ENCODE measurements at places on chromosomes 12 and 14. TPM values are rescaled to one million over a fixed set of nuclear protein-coding genes. Genes with fewer than 3 reads are reported as not detected.

DNA sequence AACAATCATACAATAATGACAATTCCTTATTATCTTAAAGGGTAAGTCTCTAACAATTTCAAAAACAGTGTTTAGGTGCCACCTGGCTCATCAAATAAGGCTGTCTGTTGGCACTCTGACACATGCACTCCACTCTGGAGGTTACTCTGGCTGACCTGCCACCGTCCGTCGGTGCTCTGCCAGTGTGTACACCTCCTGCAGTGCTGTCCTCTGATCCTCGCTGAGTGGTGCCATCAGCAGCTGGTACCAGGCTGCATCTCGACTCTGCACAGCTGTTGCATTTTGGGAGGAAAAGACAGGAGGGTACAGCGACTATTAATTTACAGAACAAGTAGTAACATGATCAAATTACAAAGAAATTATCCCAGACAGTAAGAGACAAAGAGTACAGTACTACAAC is 63.9 kb downstream of the IPO8 start:
- no peak for DNase-seq

DNA sequence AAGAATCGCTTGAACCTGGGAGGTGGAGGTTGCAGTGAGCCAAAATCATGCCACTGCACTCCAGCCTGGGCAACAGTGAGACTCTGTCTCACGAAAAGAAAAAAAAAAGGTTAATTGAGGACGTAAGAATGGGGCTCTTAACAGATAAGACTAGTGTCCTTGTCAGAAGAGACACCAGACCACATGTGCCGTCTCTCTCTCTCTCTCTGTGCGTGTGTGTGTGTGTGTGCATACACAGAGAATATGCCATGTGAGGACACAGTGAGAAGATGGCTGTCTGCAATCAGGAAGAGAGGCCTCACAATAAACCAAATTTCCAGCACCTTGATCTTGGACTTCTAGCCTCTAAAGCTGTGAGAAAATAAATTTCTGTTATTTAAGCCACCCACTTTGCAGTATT is 11.7 kb upstream of the ERC1 start:
- no peak for DNase-seq

DNA sequence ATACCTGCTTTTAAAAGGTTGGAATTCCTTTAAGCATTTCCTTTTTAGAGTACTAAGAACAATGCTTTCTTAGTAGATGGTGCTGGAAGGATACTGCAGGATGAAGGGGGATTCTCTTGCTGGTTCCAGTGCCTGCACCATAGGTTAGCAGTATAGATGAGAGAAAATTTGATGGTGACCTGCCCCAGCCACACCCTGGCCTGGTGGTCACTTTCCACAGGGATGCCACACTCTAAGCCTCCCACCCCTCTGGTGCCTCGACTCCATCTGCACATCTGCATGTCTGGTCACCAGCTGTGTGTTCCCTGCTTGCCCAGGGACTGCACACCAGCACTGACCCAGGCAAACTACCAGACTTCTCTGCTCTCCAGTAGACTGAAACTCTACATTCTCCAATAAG is 19.1 kb downstream of the SLC2A3 start:
- DNase-seq: no peak

DNA sequence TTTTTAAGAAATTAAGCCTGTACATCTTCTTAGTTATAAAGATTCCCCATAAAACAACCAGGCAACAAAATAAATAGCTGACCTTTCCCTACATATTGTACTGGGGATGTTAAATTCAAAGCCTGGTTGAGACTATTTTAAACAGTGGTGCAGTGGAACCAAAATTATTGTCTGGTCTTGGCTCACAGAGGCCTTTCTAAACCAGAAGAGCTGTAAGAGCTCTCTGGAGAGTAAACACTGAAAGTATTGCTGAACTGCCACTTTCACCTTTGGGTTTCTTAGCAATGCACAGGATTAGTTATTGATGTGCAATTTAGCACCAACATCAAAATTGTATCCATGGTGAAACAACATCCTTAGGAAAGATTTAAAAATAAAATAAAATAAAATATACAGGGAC is 20.6 kb downstream of the RACGAP1 start:
- no peak for DNase-seq

DNA sequence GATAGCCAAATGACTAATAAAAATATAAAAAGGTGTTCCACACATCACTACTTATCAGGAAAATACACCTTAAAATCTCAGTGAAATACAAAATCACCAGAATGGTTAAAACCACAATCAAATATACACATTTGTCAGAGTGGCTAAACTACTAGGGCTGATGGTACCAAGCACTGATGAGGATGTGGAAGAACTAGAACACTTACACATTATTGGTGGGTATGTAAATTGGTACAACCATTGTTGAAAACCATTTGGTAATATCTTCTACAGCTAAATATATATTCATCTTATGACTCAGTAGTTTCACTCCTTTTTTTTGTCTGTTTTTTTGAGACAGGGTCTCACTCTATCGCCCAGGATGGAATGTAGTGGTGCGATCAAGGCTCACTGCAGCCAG is 48.5 kb upstream of the TTC7B start:
- DNase-seq: no peak

DNA sequence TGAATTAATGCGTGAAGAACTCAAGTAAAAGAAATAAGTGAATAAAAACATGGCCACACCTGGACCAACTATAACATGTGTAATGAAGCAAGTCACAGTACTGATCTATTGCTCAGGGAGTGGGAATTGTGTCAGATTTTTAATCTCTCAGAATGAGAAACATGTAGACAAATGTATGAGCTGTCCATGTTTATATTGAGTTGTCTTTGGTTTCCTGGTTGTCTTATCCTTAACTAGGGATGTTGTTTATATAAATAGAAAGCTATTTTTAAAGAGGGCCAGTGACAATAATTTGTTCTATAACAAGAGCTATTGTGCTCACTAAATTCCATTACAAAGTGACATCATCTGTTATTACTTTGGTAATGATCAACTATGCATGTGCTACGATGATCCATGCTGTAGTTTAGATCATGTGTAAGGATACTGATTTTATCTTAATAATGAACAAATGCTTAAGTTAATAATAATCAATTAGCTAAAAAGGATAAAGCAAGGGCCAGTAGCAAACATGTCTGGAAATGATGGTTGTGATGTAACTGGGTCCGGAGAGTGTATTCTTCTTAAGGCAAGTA is 91.3 kb upstream of the RTL1 start:
- DNase-seq: no peak

GRCh38 chr12:122866950-122867607 is 28.8 kb downstream of the VPS37B start:
- DNase-seq: no peak

DNA sequence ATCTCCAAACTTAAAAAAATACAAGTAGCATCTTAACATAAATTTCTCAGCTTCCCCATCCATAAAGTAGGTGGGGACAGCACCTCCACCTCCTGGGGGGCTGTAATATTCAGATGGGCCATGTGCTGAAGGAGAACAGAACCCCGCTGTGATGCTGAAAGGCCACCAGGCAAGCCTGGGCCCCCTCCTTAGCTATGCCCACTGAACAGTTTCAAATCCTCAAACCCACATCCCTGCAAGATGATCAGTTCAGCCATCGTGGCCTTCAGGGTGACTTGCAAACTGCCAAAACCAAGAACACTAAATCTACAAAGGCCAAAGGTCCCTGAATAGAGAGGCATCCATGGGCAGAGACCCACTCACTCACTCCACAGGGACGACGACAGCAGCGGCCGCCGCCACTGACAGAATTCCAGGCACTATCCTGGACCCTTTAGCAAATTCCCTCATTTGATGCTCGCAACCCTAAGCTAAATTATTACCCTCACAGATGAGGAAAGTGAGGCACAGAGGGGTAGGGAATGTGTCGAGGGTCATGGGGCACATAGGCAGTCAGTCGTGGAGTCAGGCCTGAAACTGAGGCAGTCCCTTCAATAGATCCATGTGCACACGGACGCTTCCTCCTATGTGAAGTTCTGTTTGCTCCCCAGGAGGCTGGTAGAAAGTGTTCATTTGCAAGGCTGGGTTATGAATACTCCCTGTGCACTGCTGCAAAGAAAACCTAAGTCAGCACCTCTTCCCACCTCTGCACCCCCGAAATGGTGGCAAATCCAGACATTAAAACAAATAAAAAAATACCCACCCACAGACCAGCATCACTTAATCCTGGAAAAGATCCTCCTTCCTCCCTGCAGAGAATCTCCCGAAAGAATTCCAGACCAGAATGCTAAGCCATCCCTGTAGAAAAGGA is 5.9 kb downstream of the ITPK1 start:
- no peak for DNase-seq

- DNase-seq: no peak
Observed at GRCh38 chr14:89418976-89419375, 1.9 kb upstream of the FOXN3 start.

DNA sequence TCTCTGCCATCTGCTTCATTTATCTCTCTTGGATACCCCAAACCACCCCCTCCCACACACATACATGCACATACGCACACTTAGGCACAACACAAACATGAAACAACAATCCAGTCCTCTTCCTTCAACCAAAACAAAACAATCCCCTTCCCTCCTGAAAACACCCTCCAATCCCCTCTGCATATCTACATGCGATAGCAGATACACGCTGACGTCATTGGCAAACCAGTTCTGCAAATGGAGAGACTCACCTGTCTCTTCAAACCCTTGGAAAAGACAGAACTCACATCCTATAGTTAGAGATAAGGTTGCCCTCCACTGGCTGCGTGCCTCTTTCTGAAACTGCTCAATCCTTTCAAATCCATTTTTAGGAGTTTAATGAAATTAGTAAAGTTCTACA is 37.2 kb upstream of the RMST start:
- DNase-seq: no peak

DNA sequence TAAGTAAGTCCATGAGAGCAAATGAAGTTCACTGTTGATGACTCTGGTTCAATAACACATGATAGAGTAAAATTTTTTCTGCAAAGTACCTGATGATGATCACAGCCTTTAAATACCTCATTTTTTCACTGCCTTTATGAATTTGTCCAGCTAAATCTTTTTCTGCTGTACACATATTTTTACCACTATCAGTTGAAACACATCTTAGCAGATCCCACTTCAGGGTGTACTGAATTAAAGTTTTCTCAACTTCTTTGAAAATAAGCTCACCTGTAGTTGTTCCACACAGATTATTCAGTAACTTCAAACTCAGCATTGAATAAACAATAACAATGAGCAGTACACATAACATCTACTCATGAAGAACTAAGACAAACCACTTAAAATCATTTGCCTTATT is 385.9 kb downstream of the NELL2 start:
- DNase-seq: no peak

MUCL1 gene
- not detected for total RNA-seq

GRCh38 chr12:128235635-128236417 is 31.1 kb upstream of the TMEM132C start:
- DNase-seq: no peak

- no peak for DNase-seq
Observed at GRCh38 chr12:104637604-104638003, 180.9 kb downstream of the CHST11 start.

DNA sequence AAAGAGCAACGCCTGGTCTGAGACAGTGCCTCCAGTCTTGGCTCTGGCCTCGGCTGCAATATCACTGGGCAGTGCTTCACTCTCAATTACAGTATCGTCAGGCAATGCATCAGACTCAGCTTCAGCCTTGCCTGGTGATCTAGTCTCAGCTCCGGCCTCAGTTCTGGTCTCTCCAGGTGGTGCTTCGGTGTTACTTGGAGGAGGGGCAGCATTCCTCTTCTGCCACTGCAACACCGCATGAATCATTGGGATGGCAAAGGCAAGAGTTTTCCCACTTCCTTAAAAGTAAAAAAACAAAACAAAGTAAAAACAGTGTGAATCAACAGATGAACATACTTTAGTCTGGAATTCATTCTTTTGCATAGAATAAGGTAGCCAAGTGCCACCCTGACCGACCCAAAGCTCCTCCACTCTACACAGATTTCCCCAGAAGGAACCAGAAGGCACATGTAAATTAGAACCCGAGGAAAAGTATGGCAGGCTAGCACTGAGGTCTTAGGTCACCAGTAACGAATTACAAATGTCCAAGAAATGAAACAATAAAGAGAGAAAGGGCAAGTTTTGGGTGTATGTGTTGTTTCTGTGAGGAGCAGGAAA is 18.6 kb downstream of the DDX24 start:
- DNase-seq: no peak

DNA sequence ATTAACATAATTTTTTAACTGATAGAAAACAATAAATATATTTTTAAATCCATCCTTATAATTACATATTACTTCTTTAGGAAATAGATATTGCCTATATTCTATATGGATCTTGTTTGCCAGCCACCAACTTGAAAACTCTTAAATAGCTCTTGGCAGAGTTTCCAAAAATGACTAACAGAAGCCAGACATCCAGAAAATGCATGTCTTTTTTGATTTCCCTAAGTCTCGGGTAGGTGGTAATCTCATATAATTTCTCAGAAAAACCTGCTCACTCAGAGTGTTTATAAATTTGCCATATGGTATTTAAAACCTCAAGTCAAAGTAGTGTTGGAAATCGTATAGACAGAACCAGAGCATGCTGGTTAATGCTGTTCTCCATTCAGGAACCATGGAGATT is 360.4 kb upstream of the FOXG1 start:
- no peak for DNase-seq

DNA sequence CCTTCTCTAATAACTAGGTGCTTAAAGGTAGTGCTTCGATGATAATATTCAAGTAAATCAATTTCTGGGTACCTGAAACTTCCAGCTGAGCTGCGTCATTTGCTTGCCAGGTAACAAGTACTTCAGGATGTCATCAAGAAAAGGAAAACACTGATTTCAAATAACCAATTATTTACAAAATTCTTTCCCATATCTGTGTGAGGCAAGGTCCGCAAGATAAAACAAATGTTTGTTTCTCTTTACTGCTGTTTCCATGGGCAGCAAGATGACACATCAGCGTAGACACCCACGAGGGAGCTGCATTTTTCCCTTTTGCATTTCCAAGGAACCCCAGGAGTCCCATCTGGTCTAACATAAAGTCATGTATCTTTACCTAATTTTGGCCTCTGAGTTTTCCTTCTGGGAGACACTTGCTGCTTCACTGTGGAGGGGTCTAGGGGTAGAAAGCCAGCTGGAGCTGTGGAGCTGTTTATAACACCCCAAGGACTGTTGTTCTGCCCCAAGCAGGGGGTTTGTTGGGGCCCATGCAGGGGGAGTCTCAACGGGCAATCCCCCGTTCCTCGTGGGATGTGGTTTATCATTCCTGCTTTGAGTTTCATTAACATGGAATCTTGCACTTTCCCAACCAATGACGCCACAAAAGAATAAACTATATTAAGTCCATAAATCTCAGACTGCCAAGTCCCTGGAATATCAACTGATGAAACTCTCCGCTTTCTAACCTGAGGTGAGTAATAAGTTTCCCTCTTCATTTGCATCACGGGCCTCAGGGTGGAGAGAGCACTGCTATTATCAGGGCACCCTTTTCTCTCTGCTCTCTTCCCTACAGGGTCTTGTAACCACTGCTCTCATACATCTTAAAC is 112.8 kb upstream of the PELI2 start:
- DNase-seq: no peak

Measured in activated CD4-positive, alpha-beta T cell treated with anti-CD3 and anti-CD28 coated beads for 36 hours (primary cell).